Hematopoietic multipotent progenitor cell treated with erythropoietin and hydrocortisone succinate and interleukin-3 and kit ligand, for 4 days (in vitro differentiated cells): ENCODE measurements at places on chromosomes 7 and 10.

GRCh38 chr7:150969475-150969874 lies 8.6 kb downstream of the KCNH2 start:
- no peak for DNase-seq

DNA sequence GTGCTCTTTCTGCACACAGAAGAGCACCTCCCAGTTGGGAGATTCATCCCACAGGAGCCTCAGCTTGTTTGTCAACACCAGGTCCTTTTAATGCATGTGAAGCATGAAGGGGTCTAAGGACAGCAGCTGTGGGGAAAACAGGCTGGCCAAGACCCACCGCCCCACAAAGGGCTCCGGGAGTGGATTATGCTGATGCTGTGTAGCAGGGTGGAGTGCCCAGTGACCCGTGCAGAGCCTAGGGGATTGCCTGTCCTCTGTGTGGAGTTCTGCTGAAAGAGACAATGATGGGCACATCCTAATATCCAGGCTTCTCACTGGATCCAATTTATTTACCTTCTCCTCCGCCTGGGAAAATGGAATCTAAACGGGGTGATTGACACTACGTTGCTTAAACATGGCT lies 74.0 kb downstream of the PIP4K2A start:
- DNase-seq = no peak

GRCh38 chr10:123648595-123648994 lies 17.6 kb upstream of the GPR26 start:
- no peak for DNase-seq

DNA sequence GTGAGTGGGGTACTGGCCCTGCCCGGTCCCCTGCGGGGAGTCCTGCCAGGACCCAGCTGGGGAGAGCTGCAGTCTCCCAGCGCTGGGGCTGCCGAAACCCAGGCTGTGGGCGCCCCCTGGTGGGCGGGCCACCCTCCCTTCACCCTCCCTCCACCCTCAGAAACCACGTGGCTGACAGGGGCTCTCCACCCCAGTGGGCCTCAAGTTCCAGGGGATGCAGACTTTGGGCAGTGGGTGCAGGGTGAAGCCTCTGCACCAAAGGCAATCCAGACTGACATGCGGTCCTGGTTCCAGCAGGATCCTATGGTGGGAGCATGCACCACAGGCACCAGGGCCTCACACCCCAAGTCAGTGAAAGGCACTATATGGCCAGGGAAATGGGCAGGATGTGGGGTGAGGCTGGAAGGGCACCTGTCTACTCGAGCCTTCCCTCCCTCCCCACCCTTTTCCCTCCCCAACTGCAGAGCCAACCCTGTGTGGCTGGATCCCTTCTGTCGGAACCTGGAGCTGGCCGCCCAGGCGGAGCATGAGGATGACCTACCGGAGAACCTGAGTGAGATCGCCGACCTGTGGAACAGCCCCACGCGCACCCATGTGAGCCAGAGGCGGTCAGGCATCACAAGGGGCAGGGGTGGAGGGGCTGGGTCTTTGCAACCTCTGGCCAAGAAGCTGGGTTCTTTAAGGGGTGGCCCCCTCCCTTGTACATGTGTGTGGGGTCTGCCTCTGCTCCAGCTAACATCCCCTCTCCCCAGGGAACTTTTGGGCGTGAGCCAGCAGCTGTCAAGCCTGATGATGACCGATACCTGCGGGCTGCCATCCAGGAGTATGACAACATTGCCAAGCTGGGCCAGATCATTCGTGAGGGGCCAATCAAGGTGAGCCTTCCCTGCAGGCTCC lies 38.8 kb downstream of the PSAP start:
- DNase-seq = peak; percentile 87
